ENCODE measurements at places on chromosomes 3 and 15.

DNA sequence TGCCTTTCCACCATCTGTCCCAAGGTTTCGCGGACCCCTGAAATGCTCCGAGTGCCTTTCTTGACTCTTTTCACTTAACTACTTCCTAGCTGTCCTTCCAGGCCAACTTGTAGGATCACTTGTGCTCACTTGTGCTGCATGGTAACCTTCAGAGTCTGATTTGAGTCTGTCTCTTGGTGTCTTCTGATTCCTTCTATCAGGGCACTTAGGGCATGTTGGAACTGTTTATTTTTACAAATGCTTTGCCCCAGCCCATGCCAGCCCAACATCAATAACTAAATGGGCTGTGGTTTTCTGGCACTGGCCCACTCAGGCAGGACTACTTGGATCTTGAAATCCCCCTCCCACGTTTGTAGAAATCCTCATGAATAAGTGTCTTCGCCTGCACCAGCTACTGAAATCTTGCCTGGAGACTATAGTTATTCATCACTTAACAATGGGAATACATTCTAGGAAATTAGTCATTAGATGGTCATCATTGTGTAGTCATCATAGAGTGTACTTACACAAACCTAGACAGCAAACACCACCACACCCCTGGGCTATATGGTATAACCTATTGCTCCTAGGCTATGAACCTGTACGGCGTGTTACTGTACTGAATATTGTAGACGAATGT is 123.1 kb upstream of the STRIT1 start:
- DNase-seq = peak; percentile 61

DNA sequence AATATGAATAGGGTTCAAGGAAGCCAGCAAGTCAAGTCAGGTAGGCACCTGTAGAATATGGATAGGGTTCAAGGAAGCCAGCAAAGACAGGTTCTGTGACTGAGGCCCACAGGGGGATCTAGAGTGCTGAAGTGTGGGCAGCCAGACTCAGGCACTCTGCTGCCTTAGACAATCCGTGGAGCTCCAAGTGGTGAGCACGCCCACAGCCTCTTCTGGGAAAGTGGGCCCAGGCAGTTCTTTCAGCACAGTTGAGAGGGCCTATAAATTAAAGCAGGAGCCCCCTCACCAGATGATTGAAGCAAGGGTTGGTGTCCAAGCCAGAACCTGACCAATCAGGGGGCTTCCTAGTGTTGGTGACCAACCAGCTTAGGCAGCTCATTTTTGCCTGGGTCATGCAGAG is 51.0 kb downstream of the ANP32A start:
- no peak for DNase-seq

DNA sequence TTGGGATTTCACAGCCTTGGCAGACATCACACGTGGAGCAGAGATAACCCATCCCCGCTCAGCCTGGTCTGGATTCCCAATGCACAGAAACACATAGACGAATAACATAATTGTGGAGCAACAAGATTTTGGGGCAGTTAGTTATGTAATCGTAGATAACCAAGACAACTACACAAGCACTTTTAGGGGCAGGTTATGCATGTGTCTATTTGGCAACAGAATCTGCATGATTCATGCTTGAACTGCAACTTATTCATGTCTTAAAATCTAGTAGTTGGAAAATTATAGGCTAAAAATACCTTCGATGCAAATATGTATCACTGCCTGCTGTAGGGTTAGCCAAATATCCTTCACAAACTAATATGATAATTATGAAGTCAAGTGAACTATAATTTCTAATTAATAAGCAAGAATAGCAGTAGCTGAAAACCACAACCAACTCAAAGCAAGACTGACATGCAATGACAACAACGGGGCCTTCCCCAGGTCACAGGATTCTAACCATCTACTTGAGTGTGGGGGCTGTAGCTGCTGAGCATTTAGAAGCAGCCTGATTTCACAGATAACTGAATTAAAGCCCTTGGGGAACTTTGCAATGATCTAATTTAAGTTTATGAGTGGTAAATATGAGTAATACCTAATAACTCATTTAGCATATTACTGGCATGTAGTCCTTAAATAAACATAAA is 31.1 kb downstream of the DGKG start:
- DNase-seq = no peak

GRCh38 chr15:24676431-24676830 is 856 bp downstream of the NPAP1 start:
- no peak for DNase-seq

- peak; percentile 24 for DNase-seq
Observed at GRCh38 chr3:186307594-186308221, 54.3 kb downstream of the DGKG start.

- peak; percentile 61 for DNase-seq
Observed at GRCh38 chr15:59492389-59493377, 54.7 kb downstream of the FAM81A start.

GRCh38 chr3:66298591-66298990 is 77.8 kb downstream of the SLC25A26 start:
- DNase-seq = no peak

DNA sequence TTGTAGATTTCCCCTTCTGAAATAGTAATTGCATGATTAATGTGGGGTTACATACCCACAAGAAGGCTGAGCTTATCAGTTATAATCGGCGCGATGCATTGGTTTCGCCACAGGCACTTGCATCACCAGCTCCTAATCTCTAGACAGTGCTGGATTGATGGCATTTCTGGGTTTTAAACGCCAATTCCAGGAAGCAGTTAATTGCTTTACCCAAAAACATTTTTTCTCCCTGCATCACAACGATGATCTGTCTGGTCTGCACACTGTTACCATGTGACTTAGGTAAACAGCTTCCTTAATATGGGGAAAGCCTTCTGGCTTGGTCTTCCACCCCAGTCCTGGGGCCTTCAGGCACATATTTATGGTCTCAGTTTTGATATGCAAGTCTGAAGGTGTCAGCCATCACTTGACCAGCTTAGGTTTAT is 70.0 kb upstream of the HEG1 start:
- no peak for DNase-seq

GRCh38 chr3:29587340-29587739 is 306.5 kb downstream of the RBMS3 start:
- no peak for DNase-seq

- no peak for DNase-seq
Observed at GRCh38 chr3:14153663-14154062, 24.7 kb downstream of the XPC start.

DNA sequence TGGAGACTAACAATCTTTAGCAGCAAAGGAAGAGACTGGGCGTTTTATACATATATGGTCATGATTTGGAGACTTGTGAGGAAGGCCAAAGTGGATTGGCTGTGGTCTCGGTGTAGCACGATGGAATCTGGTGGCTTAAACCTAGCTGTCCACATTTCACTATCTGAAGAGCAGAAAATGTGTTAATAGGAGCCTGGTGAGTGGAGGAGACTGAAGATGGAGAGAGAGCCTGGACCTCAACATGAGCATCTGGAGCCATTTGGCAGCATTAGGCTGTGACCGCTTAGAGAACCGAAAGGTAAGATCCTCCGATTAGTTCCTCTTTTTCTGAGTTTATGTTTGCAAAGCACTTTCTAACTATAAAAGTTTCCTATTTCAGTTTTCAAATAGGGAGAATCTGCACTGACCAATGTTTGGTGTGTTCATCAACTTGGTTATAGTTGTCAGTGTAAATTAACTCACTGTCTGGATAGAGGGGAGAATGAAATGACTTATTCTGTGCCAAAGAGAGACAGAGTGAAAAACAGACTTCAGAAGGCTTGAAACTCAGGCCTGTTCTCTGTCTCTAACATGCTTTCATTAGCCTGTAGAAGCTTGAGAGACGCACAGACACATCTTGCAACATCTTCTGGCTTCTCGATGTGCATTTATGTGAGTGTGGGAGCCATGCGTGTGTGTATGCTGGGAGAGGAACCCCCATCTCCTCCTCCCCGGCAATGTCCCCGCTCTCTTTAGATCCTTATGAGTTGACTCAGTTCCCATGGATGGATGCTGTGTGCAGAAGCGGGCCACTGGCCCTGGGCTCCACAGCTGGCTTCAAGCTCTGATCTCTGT is 244.7 kb upstream of the TBL1XR1 start:
- no peak for DNase-seq

- no peak for DNase-seq
Observed at GRCh38 chr15:28912422-28912821, 26.6 kb downstream of the APBA2 start.

DNA sequence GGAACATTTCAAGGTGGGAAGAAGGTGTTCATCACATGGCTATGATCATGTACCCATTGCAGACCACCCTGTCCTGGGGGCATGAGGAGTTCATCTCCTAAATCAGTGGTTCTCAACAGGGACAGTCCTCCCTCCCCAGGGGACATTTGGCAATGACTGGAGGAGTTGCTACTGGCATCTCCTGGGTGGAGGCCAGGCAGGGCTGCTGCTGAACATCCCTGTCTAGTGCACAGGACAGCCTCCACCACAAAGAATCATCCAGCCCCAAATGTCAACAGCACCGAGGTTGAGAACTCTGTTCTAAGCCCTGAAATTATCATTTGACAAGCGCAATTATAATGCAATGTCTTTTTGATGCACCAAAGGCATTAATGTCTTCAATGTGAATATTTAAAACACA is 4.4 kb upstream of the DNAJB8 start:
- no peak for DNase-seq
